Heart left ventricle (tissue), 16 donors: ENCODE measurements at places on chromosomes 12 and 14.

DNA sequence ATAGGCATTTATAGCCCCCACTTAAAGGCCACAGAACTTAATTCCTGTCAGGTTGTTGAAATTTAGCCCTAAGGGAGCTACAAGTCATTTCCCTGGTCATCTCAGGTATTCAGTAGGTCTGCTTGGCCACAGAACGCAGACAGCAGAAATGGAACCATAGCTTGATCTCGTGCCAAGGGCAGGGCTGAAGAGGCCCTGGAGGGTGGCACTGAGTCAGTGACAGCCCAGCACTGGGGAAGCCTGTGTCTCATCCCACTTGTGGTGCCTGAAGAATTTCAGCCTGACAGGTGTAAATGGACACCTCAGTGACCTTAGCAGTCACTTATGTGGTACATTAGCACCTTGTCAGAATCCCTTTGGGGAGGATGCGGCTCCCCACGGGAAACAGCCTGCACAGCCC, 6.6 kb downstream of the PRKAB1 start:
- no peak for DNase-seq

GRCh38 chr12:87943023-87943422, 86.2 kb downstream of the C12orf50 start:
- DNase-seq, result no peak

DNA sequence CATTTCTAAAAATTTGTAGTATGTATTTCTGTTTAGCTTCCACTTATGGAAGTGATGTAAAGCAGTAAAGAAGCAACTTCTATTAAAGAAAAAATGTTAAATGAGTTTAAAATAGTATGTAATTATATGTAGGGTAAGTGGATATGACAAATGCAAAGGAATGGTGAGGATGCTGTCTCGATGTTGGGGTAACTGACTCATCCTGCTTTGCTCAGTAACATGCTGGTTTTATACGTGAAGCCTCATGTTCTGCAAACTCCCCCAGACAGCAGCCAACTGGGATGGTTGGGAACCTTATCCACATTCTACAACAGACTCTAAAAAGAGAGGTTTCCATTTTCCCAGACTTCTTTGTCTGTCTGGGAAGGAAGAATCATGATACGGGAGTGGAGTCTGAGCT, 1006.4 kb upstream of the TMEM132C start:
- DNase-seq, result no peak

GRCh38 chr12:122834921-122835749, at the start of gene HIP1R:
HIP1R (plus strand) TSS chr12:122835457; CDS start chr12:122835551, 94 bp downstream.
- DNase-seq, result no peak

- DNase-seq, result peak; percentile 90
Measured at GRCh38 chr12:124392667-124393413, 97.9 kb downstream of the RFLNA start.

GRCh38 chr14:96309896-96310330, 53.2 kb downstream of the ATG2B start:
- no peak for DNase-seq

GRCh38 chr14:33120341-33120740, 181.7 kb downstream of the NPAS3 start:
- DNase-seq, result no peak

GRCh38 chr14:76882651-76883050, 56.4 kb downstream of the LRRC74A start:
- DNase-seq, result no peak

DNA sequence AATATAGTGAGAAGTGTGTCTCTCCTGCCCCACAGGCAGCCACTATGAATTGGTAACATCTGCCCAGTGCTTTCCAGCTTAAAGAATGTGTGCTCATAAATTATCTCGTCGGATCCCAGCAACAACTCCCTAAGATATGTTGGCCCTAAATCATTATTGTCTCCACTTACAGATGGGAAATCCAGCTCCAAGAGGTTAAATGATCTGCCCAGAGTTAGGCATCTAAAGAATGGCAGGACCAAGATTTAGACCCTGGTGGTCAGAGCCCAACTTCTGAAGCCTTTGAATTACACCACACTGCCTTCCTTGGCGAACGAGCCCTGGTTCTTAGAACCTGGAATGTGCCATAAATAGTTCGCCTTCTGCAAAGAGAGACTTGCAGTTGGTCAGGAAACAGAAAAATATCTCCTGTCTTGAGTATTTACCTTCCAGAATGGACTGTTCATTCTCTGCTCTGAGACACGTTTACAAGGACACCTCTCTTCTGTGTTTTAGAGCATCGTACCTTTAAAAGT, 20.1 kb upstream of the PLEK2 start:
- DNase-seq, result no peak

DNA sequence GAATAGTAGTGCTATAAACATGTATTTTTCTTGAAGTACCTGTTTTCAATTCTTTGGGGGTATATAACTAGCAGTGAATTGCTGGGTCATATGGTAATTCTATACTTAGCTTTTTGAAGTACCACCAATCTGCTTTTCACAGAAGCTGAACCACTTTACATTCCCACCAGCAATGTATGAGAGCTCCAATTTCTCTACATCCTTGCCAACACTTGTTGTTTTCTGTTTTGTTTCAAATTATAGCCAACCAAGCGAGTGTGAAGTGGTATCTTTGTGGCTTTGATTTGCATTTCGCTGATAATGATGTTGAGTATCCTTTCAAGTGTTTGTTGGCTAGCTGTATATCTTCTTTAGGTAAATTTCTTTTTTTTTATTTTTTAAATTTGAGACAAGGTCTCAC, 95.7 kb downstream of the PAPLN start:
- DNase-seq, result no peak

DNA sequence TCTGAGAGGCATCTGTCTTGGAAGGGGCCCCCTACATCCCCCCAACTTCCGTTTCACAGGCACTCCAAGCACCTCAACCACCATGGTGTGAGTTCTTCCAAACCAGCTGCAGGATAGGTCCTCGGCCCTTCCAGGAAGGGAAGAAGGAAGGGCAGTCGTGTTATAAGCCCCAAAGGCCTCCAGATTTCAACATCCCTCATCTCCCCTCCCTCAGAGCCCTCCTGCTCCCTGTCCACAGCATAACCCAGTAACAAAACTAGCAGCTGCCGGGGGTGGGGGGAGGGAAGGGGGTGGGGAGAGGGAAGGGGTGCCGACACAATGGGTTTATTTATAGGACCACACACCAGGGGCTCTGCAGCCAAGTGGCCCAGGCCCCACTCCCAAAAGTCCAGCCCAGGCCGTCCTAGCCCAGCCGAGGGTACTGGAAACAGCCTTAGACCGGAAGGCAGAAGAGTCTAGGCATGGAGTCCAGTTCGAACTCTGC, 18.3 kb downstream of the NCKAP5L start:
- DNase-seq, result no peak

GRCh38 chr14:85358136-85358785, 171.7 kb upstream of the FLRT2 start:
- DNase-seq, result no peak

GRCh38 chr14:55701638-55702037, 121.6 kb downstream of the KTN1 start:
- no peak for DNase-seq

DNA sequence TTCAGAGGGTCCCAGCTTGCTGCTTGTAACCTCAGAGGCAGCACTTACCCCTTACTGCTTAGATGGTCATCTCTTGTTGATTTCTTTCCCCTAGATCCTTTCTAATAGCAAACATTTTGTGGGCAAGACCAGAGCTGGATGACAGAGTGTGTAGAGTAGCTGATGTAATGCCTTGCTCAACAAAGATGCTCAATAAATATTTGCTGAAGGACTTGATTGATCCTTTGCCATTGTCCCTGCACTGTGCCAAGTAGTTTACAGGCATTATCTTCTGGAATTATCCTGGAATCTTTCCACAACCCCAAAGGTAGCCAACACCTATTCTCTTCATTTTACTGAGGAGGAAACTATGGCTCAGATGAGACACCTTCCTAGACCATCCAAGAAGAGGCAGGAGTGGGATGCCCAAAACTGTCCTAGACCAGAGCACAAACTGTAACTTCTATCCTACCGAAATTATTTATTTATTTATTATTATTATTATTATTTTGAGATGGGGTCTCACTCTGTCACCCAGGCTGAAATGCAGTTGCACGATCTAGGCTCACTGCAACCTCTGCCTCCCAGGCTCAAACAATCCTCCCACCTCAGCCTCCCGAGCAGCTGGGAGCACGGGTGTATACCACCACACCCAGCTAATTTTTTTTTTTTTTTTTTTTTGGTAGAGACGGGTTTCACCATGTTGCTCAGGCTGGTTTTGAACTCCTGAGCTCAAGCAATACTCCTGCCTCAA, 1.4 kb downstream of the MMAB start:
- DNase-seq, result no peak

- DNase-seq, result no peak
Measured at GRCh38 chr12:109517619-109518018, 40.2 kb downstream of the UBE3B start.

DNA sequence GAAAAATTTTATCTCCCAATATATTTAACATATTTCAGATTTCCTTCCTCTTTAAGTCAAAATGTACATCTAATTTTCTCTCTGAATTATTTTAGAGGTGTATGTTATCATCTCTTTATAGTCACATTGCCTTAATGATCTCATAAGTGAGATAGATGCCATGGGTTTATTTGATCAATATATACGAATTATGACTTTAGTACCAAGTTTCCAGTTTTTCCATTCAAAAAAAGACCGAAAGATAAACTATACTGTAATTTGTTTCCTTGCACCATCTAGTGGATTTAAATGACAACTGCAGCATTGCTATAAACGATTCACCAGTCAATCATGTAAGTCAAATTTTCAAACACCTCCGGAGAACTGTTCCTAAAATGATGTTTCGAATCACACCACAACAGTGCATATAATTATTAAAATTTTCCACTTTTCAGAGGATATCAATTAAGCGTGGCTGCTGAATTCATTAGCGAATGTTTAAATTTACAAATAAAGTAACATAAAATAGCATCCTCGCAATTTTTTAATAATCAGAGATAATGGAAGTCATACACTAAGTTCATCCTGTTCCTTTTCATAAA, 419 bp upstream of the ATXN7L3B start:
- DNase-seq, result no peak

- DNase-seq, result no peak
Measured at GRCh38 chr12:2844786-2845185, 10.0 kb upstream of the NRIP2 start.

DNA sequence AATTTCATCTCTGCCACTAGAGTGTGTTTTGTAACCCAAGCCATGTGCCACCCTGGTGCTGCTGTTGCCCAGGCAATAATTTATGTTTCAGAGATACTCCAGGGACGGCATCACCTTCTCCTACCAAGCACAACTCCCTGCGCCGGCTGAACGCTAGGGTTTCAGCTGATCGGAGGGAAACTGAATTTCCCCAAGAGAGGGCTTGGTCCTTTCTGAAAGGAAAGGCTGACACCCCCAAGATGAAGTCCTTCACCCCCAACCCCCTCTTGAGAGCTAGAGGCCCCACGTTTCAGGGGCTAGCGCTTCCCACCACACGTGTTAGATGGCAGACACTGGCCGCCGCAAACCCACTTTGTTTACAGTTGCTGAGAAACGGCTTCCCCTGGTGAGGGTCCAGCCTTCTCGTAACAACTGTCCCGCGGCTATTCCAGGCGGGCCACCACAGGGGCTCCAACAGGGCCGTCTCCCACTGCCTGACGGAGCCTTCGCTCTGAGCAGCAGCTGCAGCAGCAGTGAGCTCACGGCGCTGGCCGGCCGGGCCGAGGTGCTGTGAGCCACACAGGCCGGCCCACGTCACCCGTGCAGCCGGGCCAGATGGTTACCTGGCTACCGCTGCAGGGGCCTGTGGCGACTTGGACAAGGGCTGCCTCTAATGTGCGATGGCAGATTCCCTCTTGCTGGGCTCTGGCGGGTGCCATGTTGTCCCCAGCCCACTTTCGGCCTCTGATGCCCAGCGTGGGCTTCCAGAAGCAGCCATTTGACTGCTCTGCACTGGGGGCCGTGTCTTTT, 66.4 kb downstream of the TESC start:
- no peak for DNase-seq

- no peak for DNase-seq
Measured at GRCh38 chr12:57624441-57625220, 8.4 kb downstream of the B4GALNT1 start.

- DNase-seq, result peak; percentile 74
Measured at GRCh38 chr12:106223485-106224354, 24.1 kb downstream of the CKAP4 start.

DNA sequence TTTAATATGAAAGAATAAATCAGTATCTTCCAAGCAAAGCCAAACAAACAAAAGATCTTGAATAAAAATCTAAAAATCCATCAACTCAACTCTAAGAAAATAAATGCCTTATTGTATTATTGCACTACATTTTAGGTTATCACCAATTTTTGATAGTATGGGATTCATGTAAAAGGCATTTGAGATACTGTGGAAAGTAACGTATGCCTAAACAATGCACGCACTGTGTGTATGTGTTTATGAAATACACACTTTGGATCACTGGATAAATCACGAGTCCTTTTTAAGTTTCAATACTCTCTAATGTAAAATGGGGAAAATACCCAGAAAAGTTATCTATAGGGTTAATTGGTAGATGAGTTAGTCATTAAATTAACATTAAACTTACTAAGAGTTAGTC, 17.7 kb downstream of the WBP11 start:
- DNase-seq, result no peak

DNA sequence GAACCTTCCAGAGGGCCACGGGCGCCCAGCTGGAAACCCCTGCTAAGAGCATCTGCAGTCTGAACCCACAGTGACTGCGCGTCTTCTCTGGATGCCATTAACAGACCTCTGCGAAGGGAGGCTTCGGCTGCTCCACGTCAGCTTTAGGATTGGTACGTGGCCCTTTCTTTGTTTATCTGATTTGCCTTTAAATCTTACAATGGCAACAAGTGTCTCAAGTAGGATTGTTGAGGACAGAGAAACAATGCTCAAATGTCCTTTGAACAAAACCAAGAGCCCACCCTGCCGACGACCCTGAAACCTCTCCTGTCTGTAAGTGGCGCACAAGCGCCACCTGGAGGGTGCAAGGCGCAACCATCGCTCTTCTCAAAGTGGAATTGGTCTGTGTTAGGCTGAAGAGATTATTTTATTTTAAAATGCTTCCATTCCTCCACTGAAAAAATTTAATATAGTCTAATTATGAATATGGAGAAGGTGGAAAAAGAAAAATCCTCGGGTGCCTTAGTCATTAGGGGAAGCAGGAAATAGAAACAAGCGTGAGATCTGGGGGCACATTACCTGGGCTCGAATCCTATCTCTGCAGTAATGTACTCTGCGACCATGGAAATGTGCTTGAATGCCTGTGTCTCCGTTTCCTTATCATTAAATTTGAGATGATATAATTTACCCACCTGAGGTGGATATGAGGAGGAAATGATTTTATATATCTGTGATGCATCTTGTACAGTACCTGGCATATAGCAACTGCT, 82.6 kb upstream of the PTPRB start:
- DNase-seq, result peak; percentile 43

- DNase-seq, result no peak
Measured at GRCh38 chr14:104926619-104927431, 2.1 kb downstream of the PLD4 start.
